ENCODE measurements at places on chromosomes 12 and 14.

DNA sequence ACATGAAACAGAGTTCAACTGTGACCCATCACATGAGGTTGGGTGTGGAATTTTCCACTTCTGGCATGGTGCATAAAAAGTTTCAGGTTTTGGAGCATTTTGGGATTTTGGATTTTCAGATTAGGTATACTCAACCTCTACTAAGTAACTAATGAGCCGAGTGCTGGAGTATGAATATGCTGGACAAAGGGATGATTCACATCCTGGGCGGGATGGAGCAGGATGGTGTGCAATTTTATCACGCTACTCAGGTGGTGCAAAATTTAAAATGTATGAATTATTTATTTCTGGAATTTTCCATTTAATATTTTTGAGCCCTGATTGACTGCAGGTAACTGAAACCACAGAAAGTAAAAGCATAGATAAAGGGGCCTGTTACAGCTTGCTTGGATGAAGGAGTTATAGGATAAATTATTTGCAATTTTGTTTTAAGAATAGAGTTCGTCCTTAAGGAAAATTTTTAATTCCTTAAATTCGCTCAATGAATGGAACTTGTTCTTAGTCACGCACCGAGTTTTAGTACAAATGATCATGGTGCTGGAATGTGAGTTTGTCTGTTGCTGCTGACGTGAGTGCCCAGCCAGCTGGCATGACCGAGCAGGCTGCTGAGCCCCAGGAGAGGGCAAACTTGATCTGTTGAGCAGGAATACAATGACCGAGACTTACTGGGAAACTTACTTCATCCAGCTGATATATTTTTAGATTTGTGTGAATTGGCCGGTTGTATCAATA lies 176.3 kb downstream of the ESR2 start:
- DNase-seq, result peak; percentile 81

- DNase-seq, result no peak
These were observed 41.6 kb downstream of the RNF34 start for GRCh38 chr12:121441555-121441954.

- no peak for DNase-seq
These were observed 2.0 kb downstream of the CDKL1 start for GRCh38 chr14:50394713-50395112.

DNA sequence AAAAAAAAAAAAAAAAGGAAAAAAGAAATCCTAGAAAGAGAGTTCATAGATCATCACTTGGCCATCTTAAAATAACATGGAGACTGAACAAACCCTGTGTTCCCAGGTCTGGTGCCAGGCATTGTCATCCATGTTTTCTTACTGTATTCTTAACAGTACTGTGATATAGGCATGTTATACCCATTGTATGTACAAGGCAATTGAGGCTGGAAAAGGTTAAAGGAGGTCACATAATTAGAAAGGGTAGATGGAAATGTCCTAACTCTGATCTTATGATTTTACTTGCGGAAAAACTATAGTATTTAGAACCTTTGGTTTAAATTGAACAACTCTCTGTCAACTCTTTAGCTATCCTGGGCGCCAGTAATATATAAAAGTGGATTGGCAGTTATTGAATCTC lies 478.2 kb upstream of the RGS6 start:
- no peak for DNase-seq

GRCh38 chr12:27428466-27428865 lies 18.1 kb upstream of the SMCO2 start:
- no peak for DNase-seq

DNA sequence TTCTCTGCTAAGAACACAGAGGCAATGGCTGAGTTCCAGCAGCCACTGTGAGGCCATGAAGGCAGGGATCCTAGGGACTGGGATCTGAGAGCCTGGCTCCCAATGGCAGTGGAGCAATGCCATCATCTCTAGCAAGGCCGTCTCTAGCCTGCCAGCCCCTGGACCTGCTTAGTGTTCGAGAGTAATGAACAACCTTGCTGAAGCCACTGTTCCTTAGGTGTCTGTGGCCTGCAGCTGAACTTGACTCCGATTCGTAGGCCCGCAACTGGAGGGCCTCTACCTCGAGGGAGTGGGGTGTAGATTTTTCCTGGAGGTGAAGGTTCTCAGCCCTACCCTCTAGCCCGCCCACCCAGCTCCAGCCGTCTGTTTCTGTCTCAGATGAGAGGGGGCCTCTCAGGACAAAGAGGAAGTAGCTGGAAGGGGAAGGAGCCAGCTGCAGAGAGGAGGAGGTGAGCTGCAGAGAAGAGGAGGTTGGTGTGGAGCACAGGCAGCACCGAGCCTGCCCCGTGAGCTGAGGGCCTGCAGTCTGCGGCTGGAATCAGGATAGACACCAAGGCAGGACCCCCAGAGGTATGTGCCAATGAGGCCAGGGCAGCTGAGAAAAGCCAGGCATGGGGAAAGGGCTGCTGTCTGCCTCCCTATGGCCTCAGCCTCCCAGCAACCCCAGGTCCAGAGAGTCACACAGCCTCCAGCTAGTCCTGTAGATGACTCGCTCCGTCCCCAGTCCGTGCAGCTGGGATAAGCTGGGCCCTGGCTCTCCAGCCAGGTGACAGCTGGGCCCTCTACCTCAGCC lies at the start of gene PLD4:
TSS of gene PLD4 (plus strand) at position 459 of the 793 bp plus-strand sequence. CDS start 2,262 bp downstream, outside the sequence.
- no peak for DNase-seq

GRCh38 chr12:86727160-86727559 lies 471.0 kb upstream of the MGAT4C start:
- no peak for DNase-seq

- DNase-seq, result no peak
These were observed 120.5 kb upstream of the NCOR2 start for GRCh38 chr12:124687917-124688316.

GRCh38 chr14:86575141-86575540 lies 1045.2 kb downstream of the FLRT2 start:
- no peak for DNase-seq

GRCh38 chr12:6667559-6668210 lies 4.8 kb upstream of the ING4 start:
- no peak for DNase-seq

- no peak for DNase-seq
These were observed 23.7 kb downstream of the ABCD2 start for GRCh38 chr12:39595928-39596327.

DNA sequence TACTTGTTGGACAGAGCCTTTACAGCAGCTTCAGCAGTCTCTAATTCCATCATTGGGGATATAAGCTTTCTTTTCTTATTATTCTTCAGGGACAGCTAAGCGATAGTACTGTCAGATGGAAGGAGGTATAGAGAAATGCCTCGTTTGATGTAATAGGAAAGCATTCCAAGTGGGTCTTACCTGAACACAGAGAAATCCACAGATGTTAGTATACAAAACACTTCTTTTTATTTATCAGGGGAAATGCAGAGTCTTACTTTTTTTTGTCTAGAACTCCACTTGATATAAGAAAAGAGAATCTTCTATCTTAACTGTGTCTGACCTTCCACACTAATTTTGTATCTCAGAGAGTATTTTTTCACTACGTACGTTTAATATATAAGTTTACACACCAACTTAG lies 1.9 kb downstream of the SYT1 start:
- no peak for DNase-seq

- DNase-seq, result no peak
These were observed 26.8 kb downstream of the EMP1 start for GRCh38 chr12:13223179-13223804.

GRCh38 chr12:10130042-10130441 lies at the start of gene CLEC7A:
TSS of gene CLEC7A (minus strand) at chr12:10130199. CDS start at chr12:10130082, 117 bp downstream.
- no peak for DNase-seq

DNA sequence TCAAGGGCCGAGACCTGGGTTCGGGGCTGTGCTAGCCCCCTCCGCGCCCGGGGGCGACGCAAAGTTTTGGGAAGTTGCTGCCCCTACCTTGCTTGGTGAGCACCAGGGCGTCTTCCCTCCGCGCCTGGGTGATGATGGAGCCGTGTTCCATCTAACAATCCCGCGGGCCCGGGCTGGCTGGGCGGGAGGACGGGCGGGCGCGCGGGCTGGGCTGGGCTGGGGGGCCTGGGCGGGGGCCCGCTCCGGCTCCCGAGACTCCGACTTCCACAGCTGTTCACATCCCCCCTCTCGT lies 298 bp downstream of the CTDSP2 start:
- no peak for DNase-seq

- peak; percentile 80 for DNase-seq
These were observed 5.4 kb upstream of the CCDC177 start for GRCh38 chr14:69580009-69580577.

GRCh38 chr12:100953217-100953616 lies 158.6 kb downstream of the ANO4 start:
- DNase-seq, result no peak

GRCh38 chr12:18753481-18754123 lies 15.7 kb downstream of the CAPZA3 start:
- DNase-seq, result peak; percentile 62

- DNase-seq, result no peak
These were observed 68.3 kb downstream of the DERA start for GRCh38 chr12:15979096-15980092.
